Activated CD4-positive, alpha-beta T cell treated with anti-CD3 and anti-CD28 coated beads, Interleukin-2, amount 10 ng/mL, durations not matched to agents 24 days and 14 days (primary cell): ENCODE measurements at places on chromosomes 4 and X.

- H3K4me3 ChIP-seq: no peak overlapping the region
- no peaks in the 10 kb centered on the region for H3K27me3 ChIP-seq
- no peak for DNase-seq
These were observed 382.5 kb upstream of the ATOH1 start for GRCh38 chr4:93446038-93446437.

GRCh38 chr4:80989921-80990544 is 40.5 kb upstream of the BMP3 start:
- peaks cover 4% of the 10 kb centered on the region for H3K27me3 ChIP-seq
- H3K4me1 ChIP-seq: no peaks in the 10 kb centered on the region
- no peaks in the 10 kb centered on the region for H3K36me3 ChIP-seq

DNA sequence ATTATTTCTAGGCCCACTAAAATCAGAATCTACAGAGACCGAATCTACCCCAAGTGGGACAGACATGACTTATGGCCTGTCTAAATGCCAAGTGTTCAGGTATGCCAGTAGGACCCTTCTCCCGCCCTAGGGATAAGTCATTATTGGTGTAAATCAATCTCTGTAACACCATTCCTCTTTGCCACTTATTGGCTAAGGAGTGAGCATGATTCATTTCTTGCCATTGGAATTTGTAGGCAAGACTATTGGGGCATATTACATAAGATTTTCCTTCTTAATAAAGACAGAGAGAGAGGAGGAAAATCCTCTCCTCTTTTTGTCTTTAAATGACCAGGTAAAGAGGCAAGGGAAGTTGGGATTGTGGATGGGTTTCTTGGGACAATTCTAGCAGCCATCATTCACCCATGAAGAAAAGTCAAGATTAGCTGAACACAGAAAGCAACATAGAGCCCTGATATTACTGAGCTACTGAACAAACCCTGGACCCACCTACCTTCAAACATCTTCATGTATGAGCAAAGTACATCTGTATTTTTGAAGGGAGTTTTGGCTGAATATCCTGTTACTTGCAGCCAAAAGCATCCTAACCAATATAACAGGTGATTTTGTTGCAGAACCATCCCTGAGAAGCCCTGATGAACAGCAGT is 2.6 kb downstream of the SLC9B2 start:
- no peak for DNase-seq
- no peak overlapping the region for H3K27ac ChIP-seq
- H3K36me3 ChIP-seq: peaks cover 28% of the 10 kb centered on the region
- H3K4me3 ChIP-seq: peak overlapping the region; percentile 88

GRCh38 chrX:135257469-135257868 is 5.6 kb downstream of the ETDA start:
- no peak overlapping the region for H3K27ac ChIP-seq
- DNase-seq: no peak
- H3K27me3 ChIP-seq: peaks cover 3% of the 10 kb centered on the region
- no peak overlapping the region for H3K4me3 ChIP-seq
- no peaks in the 10 kb centered on the region for H3K36me3 ChIP-seq
- no peaks in the 10 kb centered on the region for H3K4me1 ChIP-seq

DNA sequence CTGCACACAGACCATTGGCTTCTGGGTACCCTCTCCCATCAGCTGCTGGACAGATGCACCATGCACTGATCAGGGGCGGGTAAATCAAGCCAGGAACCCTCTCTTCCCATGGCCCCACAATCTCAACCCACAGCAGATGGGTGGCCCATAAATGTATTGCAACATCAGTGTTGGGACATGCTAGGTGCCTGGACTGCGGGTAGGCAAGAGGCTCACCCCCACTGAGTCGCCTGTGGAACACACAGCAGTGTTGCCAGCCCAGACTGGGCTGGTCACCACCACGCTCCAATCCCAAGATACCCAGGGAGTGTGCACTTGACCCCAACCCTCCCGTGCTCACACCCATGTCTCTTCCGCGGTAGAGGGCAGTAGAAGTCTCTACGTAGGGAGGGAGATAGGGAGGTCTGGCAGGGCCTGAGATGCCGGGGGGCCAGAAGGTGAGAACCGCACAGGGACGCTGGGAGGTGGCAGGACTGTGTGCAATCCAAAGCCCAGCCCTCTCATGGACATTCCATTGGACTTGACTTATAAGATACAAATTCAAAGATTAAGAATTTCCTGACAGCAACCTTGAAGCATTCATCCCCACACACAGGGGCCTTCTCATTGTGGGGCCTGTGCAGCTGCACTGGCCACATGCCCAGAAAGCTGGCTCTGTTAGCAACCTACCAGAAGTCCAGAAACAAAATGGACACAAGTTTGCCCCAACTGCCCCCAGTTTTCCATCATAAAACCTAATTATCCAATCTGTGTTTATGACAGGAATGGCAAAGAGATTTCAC is 183.7 kb downstream of the NSUN7 start:
- DNase-seq: no peak
- H3K27me3 ChIP-seq: peaks cover 6% of the 10 kb centered on the region
- H3K4me3 ChIP-seq: no peak overlapping the region

DNA sequence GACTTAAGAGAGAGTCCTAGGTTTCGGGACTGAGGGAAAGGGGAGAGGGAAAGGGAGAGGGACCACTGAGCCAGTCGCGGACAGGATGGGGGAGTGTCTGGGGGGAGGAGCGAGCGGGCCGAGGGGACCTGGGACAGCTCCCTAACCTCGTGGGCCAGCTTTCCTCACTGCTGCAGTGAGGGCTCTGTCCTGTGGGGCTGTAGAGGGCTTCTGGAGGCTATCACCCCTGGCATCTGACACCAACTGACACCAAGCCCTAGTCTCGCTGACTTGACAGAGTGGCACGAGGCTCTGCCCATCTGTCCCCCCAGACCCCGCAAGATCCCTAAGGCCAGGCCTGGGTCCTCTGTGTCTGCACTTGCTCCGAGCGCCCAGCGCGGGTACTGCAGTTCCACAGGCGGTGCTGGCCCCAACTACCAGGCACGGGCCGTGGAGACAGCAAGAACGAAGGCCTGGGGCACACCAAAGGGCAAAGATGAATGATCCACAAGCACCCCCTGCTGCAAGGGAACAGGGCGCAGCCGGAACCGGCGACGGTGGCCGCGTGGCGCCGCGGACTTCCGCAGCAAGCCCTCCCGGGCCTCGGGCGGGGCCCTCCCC is 465 bp downstream of the HAUS7 start:
- H3K4me3 ChIP-seq: peak overlapping the region; percentile 86
- H3K4me1 ChIP-seq: peaks cover 4% of the 10 kb centered on the region
- DNase-seq: peak; percentile 77
- peaks cover 4% of the 10 kb centered on the region for H3K36me3 ChIP-seq
- H3K27me3 ChIP-seq: no peaks in the 10 kb centered on the region

DNA sequence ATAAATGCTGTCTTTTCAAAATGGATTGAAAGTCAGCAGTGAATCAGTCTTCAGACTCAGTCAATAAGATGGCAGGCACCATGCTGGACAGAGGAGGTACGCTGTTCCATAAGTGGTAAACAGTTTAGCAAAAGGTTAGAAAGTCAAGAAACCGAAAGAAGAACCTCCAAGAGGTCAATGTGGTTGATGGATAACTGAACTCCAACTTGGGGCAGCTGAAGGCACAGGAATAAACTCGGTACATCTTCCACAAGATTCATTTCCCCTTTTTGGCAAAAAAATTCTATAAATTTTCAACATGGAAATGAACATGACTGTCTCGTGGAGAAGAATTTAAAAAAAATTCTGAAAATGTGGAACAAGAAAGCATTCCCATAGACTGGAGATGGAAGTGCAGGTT is 18.4 kb upstream of the SEL1L3 start:
- no peak overlapping the region for H3K27ac ChIP-seq
- peaks cover 2% of the 10 kb centered on the region for H3K27me3 ChIP-seq
- no peaks in the 10 kb centered on the region for H3K4me1 ChIP-seq
- DNase-seq: no peak
- H3K4me3 ChIP-seq: no peak overlapping the region

GRCh38 chrX:57915680-57916079 is 5.4 kb upstream of the ZXDA start:
- DNase-seq: no peak
- peaks cover 6% of the 10 kb centered on the region for H3K4me1 ChIP-seq
- H3K27me3 ChIP-seq: no peaks in the 10 kb centered on the region
- H3K36me3 ChIP-seq: no peaks in the 10 kb centered on the region
- H3K27ac ChIP-seq: no peak overlapping the region
- H3K4me3 ChIP-seq: no peak overlapping the region

- peaks cover 14% of the 10 kb centered on the region for H3K27me3 ChIP-seq
- no peaks in the 10 kb centered on the region for H3K36me3 ChIP-seq
- H3K27ac ChIP-seq: no peak overlapping the region
- DNase-seq: no peak
These were observed 580 bp upstream of the PLS3 start for GRCh38 chrX:115560211-115560977.

DNA sequence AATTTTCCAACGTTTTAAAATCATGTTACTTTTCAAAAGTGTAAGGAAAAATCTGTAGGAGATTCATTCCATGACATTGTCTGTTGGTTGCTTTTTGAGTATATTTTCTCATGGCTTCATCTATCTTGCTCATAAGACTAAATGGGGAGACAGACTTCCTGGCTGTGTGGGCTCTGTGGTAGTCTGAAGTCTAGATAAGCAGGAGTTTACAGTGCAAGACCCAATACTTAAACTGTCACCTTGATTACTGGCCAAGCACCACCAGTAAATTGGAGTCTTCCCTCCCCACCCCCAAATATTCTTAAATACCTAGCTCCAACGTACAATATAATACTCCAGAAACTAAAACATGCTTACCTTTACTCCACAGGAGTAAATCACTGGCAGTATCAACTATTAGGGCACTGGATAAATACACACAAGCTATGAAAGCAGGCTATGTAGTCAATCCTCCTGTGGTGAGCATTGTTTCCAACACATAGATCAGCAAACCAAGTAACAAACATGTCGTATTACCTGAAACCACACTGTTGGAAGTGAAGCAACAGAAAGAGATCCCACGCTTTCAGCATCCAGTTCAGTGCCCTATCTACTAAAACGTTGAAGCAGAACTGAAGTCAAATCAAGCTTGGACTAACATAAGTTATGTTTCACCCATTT is 6.2 kb downstream of the HNRNPD start:
- peak; percentile 59 for DNase-seq
- H3K36me3 ChIP-seq: peaks cover 72% of the 10 kb centered on the region
- H3K4me1 ChIP-seq: peaks cover 66% of the 10 kb centered on the region
- H3K27me3 ChIP-seq: no peaks in the 10 kb centered on the region
- H3K4me3 ChIP-seq: peak overlapping the region; percentile 91
- H3K27ac ChIP-seq: peak overlapping the region; percentile 71

DNA sequence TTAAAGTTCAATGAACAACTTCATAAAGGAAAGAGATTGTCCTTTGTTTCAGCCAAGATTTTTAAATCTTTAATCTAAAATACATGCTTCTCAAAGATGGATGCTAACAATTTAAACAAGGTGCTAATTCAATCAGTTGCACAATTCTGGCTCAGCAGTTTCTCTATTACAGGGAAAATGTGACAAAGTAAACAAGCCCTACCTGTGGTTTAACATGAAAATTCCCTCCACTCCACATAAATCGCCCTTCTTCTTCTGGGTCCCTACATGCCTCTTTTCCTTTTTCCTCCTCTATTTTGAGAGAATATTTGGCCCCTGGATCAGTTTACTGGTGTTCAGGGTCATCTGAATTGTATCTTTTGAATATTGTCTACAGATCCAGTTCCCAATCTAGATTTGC is 80.6 kb downstream of the FRYL start:
- no peak for DNase-seq
- no peak overlapping the region for H3K27ac ChIP-seq
- peak overlapping the region; percentile 26 for H3K4me3 ChIP-seq
- H3K27me3 ChIP-seq: no peaks in the 10 kb centered on the region
- H3K36me3 ChIP-seq: peaks cover 7% of the 10 kb centered on the region
- peaks cover 23% of the 10 kb centered on the region for H3K4me1 ChIP-seq

DNA sequence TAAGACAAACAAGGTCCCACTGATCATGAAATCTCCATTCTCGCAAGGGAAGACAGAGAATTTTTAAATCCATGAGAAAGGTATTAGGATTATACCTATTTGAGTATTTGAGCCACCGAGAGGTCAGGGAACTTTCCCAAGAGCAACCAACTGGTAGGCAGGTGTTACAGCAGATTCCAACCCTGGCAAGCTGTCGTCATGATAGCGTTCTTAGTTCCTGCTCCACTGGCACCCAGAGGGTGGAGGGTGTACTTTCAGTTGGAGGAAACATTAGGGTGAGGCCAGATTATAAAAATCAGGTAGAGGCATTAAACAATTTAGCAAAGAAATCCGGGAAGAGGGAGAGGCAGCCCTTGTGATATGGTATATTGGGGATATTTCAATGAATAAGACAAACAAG is 23.3 kb downstream of the COQ2 start:
- no peaks in the 10 kb centered on the region for H3K27me3 ChIP-seq
- no peak overlapping the region for H3K4me3 ChIP-seq
- no peak for DNase-seq
- peaks cover 13% of the 10 kb centered on the region for H3K4me1 ChIP-seq

DNA sequence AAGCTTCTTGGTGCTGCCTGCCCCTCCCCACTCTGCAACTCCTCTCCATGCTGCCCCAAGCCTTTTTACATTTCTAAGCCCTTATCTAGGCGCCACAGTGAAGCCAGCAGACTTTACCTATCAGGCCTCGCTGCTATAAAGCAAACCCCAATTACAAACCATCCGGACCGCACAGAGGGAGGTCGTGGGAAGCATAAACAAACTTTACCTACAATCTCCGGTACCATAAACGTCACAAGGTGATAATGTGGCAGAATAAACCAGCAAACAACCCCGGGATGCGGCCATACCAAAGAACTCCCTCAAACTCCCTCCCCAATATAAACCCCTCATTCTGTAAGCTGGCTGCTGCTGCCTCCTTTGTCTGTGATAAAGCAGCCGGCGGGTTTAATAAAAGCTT is 54.0 kb upstream of the ZCCHC13 start:
- H3K27me3 ChIP-seq: no peaks in the 10 kb centered on the region
- no peak overlapping the region for H3K27ac ChIP-seq
- H3K4me1 ChIP-seq: peaks cover 2% of the 10 kb centered on the region
- no peak for DNase-seq
- H3K36me3 ChIP-seq: peaks cover 14% of the 10 kb centered on the region

- no peak overlapping the region for H3K27ac ChIP-seq
- no peaks in the 10 kb centered on the region for H3K27me3 ChIP-seq
- H3K4me1 ChIP-seq: no peaks in the 10 kb centered on the region
- H3K4me3 ChIP-seq: no peak overlapping the region
These were observed 937.8 kb downstream of the PCDH7 start for GRCh38 chr4:31657859-31658570.

GRCh38 chr4:186984105-186984644 is 260.5 kb upstream of the FAT1 start:
- no peaks in the 10 kb centered on the region for H3K36me3 ChIP-seq
- no peaks in the 10 kb centered on the region for H3K4me1 ChIP-seq
- no peak overlapping the region for H3K4me3 ChIP-seq
- no peak for DNase-seq
- no peaks in the 10 kb centered on the region for H3K27me3 ChIP-seq

DNA sequence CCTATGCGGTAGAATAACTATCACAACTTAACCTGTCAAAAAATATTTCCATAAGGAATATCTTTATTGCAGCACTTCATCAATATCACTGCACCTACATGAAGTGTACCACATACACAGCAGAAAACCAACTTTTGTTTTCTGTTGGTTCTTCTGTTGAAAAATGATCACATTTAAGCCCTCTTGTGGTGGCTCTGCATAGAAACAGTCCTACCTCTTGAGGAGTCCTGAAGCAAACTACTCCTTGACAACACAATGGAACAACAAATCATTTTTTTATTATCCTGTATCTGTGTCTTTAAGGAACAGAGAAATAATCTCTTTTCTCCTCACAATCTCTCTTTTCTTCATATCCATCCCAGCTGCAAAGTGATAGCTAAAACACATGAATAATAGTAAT is 39.8 kb upstream of the ATOH1 start:
- no peaks in the 10 kb centered on the region for H3K27me3 ChIP-seq
- no peaks in the 10 kb centered on the region for H3K4me1 ChIP-seq
- no peak overlapping the region for H3K4me3 ChIP-seq
- DNase-seq: no peak
- H3K36me3 ChIP-seq: no peaks in the 10 kb centered on the region
